Retina (tissue), 1 donor: ENCODE measurements at places on chromosomes 12 and 14.
A peak's percentile ranks its signal among the peaks of the same experiment; 100 is the strongest.

- no peak for DNase-seq
Measured at GRCh38 chr12:9940375-9940774, 8.2 kb upstream of the CLEC2A start.

GRCh38 chr14:92686411-92686899 lies 62.0 kb downstream of the LGMN start:
- DNase-seq: no peak

DNA sequence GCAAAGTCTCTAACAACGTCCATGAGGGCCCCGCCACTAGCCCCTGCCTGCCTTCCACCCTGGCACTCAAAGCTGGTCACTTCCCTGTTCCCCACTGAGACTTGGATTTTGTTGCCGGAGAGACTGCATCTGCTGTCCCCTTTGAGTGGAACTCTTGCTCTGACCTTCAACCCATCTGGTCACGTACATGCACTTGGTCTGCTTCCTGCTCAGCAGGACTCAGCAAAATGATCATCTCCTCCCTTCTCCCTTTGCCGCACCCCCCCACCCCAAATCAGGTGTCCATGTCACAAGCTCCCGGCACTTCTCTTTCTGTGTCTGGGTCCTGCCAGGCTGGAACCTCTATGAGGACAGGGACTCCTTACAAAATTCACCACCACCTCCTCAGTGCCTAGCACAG lies 180.9 kb downstream of the CHST11 start:
- DNase-seq: no peak

GRCh38 chr12:118060301-118061010 lies 523 bp downstream of the WSB2 start:
- DNase-seq: peak; percentile 68

- no peak for DNase-seq
Measured at GRCh38 chr14:80464531-80465149, 253.3 kb upstream of the DIO2 start.

DNA sequence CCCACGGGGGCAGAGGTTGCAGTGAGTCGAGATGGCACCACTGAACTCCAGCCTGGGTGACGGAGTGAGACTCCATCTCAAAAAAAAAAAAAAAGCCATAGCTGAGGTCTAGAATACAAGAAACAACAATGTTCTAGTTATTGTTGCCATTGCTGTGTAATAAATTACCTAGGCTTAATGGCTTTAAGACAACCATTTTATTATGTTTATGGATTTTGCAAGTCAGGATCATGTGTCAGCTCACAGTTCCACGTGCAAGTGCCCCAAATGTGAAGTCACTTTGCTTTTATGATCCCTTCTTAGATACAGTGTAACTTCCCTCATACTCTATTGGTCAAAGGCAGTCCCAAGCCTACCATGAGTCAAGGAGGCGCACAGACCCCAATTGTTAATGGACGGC lies 49.5 kb upstream of the RIC8B start:
- DNase-seq: no peak

GRCh38 chr12:95492462-95492861 lies 18.5 kb downstream of the METAP2 start:
- no peak for DNase-seq

DNA sequence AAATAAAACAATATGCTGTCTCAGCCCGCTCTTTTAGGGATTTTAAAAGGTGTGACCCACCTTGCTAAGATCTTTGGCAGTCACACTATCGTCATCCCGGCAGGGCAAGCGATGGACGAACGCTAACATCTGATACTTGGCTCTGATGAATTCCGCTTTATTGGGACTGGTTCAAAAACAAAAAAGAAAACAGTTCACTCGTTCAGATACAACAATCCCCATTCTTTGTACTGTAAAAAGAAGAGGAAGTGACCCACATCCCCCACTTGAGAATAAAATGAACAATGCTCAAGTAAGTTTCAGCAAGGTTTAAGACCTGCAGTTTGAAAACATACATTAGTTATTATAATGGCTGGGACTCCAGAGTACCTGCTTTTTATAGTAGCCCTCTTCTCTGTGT lies 7.3 kb downstream of the GIT2 start:
- no peak for DNase-seq

GRCh38 chr12:92121826-92122225 lies 23.8 kb downstream of the BTG1 start:
- no peak for DNase-seq

DNA sequence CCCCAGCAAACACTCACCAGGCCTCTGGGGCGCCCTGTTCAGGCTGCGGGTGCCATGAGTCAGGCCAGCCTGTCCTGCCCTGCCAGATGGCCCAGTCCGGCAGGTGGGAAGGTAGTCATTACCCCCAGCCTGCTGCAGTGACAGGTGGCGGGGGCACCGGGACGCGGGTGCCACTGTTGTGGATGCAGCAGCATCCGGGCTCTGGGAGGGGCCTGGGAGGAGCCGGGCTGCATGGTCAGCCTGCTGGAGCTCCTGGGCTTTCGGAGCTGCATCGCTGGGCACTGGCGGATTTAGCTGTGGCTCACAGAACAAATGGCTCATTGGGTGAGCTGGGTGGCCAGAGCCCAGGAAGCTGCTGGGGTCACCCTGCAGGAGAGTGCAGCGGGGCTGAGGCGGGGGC lies 13.5 kb downstream of the CEP170B start:
- DNase-seq: no peak

GRCh38 chr12:120563495-120563894 lies 17.7 kb downstream of the POP5 start:
- DNase-seq: no peak

- no peak for DNase-seq
Measured at GRCh38 chr14:83883732-83884131, 1646.2 kb upstream of the FLRT2 start.

DNA sequence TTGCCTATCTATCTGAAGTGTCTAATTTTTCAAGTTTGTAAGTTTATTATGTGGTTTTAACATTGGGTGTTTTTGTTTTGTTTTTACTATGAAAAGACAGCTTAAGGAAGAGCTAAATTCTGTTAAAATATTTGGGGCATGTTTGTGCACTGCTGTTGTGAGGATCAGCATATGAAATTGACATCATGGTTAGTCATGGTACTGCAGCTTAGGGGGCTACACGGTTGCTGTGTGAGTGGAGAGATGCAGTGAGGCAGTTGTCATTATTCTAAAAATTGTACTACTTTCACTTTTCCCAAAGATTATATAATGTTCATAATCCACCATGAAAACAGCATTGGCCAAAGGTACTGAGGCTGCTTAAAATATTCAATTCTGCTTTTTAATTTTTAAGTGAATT lies 49.0 kb downstream of the ZC3H14 start:
- DNase-seq: no peak

- DNase-seq: no peak
Measured at GRCh38 chr14:37083599-37083998, 88.8 kb downstream of the SLC25A21 start.

GRCh38 chr12:11545484-11546330 lies 103.8 kb upstream of the ETV6 start:
- no peak for DNase-seq

DNA sequence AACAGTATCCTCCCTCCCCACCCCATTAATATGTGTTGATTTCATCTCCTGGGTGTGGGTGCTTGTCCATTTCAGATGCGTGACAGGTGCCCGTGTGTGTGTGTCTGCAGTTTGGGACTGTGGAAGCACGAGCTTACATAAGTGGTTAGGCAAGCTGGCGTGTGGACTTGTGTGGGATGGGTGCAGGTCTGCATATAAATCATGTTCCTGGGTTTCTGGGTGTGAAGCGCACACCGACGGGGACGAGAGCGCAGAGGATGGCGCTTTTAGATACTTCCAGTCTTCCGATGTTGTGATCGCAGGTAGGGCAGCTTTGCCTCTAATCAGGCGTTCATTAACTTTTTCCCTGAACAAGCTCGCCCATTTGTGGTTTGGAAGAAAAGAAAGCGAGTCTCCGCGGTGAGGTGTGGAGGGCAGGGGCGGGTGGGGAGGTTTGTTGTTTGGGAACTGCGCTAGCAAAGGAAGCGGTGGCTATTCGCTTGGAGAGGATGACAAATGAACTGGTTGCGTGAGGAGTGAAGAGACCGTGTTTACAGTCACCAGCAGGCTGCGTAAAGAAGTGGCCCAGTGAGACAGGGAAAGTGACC lies 865 bp downstream of the RGS6 start:
- DNase-seq: peak; percentile 67

GRCh38 chr14:95291859-95292542 lies 27.7 kb downstream of the CLMN start:
- no peak for DNase-seq

GRCh38 chr14:68135566-68135965 lies 316.0 kb downstream of the RAD51B start:
- no peak for DNase-seq

DNA sequence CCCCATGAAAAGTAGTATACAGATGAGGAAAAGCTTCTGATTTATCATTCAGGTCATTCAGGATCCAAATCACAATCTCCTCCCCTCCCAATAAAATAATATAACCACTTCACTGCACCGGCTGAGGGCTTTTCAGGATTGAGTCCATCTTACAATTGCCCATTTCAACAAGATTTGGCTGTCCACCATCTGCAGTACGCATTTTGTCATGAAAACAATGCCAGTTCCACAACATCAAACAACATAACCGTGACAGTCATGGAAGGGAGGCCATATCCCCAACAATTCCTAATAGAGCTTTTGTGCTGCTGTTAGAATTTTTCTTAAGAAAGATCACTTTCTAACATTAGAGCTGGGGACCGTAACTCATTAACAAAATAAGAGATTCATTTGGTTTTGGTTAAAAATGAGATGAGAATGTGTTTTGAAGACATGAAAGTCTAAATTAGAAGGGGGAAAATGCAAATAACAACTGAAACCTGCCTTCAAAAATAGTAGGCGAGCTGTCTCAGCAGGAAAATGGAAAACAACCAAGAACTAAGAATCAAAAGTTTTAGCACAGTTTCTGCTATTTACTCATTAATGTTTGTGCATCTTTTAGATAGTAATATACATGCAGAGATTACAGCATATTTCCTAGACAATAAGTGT lies 38.3 kb upstream of the TMTC2 start:
- DNase-seq: no peak

DNA sequence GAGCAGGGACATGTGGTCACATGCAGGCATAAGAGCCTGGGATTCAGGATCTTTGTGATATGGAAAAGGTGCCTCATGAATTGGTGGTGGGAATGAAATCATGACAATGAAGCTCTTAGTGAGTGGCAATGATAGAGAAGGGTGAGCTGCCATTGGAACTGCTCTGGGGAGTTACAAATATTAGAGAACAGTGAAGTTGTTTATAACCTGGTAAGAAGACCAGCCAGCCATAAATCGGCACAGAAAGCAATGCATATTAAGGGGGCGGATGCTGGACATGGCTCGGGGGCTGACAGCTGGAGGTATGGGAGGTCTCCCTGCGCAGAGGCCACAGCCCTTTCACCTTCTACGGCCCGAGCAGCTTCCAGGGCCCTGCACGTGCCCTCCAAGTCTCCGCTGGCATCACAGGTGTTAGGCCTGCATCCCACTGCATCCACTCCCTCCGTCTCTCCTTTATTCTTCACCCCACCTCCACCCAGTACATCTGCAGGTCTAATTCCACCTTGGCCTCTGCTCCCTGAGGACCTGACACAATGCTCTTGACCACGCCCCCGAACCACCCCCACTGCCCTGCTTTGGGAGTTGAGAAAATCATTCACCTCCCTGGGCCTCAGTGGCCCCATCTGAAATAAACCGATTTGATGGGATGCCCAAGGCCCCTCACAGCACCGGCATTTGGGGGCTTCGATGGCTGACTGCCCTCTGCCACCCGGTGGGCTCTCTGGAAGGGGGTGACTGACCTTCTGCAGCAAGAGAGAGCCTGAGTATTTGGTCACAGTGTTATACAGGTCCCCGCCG lies 4.1 kb downstream of the CACNA2D4 start:
- peak; percentile 6 for DNase-seq

DNA sequence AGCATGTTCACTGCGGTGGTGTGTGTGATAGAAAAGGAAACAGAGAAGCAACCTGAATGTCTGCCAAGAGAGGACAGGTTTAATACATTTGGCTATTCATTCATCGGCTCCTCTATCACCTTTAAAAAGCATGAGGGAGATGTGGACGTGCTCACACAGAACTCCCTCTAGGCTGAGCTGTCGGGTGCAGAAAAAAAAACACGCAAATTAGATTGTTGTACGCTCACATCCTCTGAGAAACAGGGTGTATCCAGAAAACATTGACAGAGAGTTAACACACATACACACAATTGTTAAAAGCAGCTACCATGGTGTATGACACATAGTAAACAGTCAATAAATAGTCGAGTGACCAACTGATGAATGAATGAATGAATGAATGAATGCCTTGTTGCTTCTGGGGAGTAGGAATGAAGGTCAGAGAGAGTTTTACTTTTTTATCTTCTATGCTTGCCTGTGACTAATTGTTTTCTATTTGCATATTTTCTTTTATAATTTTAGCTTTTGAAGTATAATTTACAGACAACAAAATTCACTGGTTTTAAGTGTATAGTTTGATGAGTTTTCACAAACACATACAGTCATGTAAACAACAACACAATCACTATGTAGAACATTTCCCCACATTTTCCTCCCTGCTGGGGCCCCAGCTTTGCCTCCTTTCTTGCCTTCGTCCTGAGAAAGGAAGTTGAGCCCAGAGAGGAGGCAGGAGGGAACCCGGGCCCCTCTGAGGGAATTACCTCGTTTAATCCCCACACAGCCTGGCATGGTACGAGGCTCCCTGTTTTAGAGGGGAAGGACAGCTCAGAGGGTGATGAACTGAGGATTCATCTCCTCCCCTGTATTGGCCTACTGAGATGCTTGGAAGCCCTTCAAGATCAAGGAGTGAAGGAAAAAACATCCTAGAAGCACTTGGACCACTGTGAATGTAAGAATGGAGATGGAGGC lies 19.7 kb upstream of the FAM222A start:
- no peak for DNase-seq

GRCh38 chr12:65584016-65584415 lies 240.3 kb upstream of the HMGA2 start:
- no peak for DNase-seq

GRCh38 chr14:26218861-26219260 lies 379.0 kb downstream of the NOVA1 start:
- DNase-seq: no peak

- DNase-seq: no peak
Measured at GRCh38 chr12:105341010-105341409, 10.5 kb downstream of the C12orf75 start.

DNA sequence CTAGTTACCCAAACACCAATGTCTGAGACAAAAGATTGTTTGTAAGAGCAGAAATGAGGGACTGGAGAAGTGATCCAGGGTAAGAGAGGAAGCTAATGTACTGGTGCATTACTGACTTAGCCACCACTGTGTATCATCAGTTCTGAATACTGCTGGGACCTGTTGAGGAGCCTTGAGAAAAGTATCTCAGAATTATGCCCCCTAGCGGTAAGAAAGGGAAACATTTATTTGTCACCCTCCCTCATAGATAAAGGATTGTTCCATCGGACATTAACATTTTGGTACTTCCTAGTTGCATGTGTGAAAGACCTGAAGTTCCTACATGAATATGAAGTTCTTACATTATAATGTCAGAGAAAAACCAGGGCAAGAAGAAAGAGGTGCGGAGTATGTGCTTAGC lies 612.5 kb downstream of the FSCB start:
- DNase-seq: no peak

- no peak for DNase-seq
Measured at GRCh38 chr12:58880639-58881038, 39.7 kb downstream of the LRIG3 start.
